ENCODE measurements at places on chromosomes 16 and 17. TPM values are rescaled to one million over a fixed set of nuclear protein-coding genes. Genes with fewer than 3 reads are reported as not detected.
A peak's percentile ranks its signal among the peaks of the same experiment; 100 is the strongest.

The EPN3 gene
- not detected for total RNA-seq

The FBXW10 gene
- not detected for total RNA-seq

- peaks cover 2% of the 10 kb centered on the region for H3K27me3 ChIP-seq
- H3K4me1 ChIP-seq = peaks cover 13% of the 10 kb centered on the region
- no peak overlapping the region for H3K4me3 ChIP-seq
Measured at GRCh38 chr17:21467739-21468490, 91.8 kb downstream of the KCNJ12 start.

DNA sequence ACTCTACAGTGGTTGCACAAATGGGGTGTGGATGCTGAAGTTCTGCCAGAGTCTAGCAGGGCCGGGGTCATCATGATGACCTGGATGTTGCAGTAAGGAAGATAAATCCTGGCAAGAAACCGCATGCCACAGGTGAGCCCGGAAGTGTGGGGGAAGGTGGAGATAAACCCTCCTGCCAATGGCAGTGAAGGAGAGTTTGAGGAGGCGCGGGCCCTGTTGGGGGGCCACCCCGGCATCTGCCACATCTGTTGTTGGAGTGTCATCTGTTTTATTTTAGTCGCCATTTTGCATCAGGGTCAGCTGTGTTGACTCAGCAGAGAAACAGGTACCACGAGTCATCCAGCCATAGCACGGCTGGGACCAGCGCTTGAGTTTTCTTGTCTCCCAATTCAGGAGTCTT, 173.8 kb upstream of the CHMP6 start:
- no peak overlapping the region for H3K27ac ChIP-seq

DNA sequence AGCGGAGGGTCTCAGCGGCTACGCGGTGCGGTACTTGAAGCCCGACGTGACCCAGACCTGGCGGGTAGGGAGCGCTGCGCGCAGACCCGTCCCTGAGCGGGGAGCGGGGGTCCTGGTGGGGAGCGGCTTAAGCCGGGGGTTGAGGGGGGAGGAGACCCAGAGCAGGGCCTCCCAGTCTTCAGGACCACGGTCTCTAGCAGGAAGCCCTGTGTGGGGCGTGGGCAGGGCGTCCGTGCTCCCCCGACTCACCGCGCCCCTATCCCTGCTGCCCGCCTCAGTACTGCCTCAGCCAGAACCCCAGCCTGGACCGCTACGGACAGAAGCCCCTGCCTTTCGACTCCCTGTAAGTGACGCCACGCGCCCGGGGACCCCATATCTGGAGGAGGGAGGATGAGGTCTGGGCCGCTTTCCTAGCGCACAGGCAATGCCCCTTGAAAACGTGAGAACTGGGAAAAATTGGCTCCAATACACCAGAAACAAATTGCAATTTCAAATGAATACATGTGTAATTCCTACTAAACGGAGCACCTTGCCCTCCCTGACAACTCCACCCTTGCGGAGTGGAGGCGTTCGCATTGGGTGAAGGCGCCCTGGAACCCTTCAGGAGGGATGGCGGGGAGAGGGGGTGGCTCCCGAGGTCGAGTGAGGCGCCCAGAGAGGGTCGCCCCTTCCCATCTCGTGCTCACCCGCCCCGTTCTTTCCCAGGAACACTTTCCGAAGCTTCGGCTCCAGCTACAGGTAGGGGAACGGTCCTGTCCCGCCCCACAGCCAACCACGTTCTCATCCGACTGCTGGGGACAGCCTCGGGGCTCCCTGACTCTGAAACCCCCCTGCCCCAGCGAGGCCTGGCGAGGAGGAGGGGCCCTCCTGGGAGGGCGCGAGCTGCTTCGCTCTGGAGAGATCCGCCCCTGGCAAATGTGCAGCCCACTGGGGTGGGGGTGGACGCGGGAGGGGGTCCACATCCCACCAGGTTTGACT, 14.6 kb upstream of the CNGB1 start:
- no peak overlapping the region for H3K27ac ChIP-seq
- no peaks in the 10 kb centered on the region for H3K36me3 ChIP-seq
- H3K27me3 ChIP-seq = no peaks in the 10 kb centered on the region

GRCh38 chr17:46023783-46024388, 24.8 kb downstream of the STH start:
- peaks cover 6% of the 10 kb centered on the region for H3K36me3 ChIP-seq
- no peaks in the 10 kb centered on the region for H3K27me3 ChIP-seq
- H3K4me1 ChIP-seq = peaks cover 63% of the 10 kb centered on the region
- no peak for DNase-seq

GRCh38 chr16:80883159-80883642, 78.8 kb upstream of the CDYL2 start:
- no peak overlapping the region for H3K27ac ChIP-seq
- no peak overlapping the region for H3K4me3 ChIP-seq
- no peaks in the 10 kb centered on the region for H3K36me3 ChIP-seq
- no peaks in the 10 kb centered on the region for H3K4me1 ChIP-seq
- no peaks in the 10 kb centered on the region for H3K27me3 ChIP-seq

- peaks cover 13% of the 10 kb centered on the region for H3K4me1 ChIP-seq
- H3K4me3 ChIP-seq = no peak overlapping the region
- H3K36me3 ChIP-seq = no peaks in the 10 kb centered on the region
- peaks cover 15% of the 10 kb centered on the region for H3K27me3 ChIP-seq
Measured at GRCh38 chr17:73637866-73638265, 6.4 kb downstream of the SDK2 start.

- no peak overlapping the region for H3K4me3 ChIP-seq
- no peaks in the 10 kb centered on the region for H3K4me1 ChIP-seq
- no peak overlapping the region for H3K27ac ChIP-seq
- H3K36me3 ChIP-seq = no peaks in the 10 kb centered on the region
- DNase-seq = no peak
Measured at GRCh38 chr16:65176603-65177002, 54.7 kb upstream of the CDH11 start.

GRCh38 chr16:34050787-34051320, 591.4 kb downstream of the TP53TG3F start:
- no peaks in the 10 kb centered on the region for H3K36me3 ChIP-seq
- no peak for DNase-seq
- no peaks in the 10 kb centered on the region for H3K4me1 ChIP-seq
- H3K27me3 ChIP-seq = no peaks in the 10 kb centered on the region
- no peak overlapping the region for H3K27ac ChIP-seq
- no peak overlapping the region for H3K4me3 ChIP-seq

GRCh38 chr17:83008526-83008925, 70.9 kb upstream of the METRNL start:
- no peak for DNase-seq
- no peak overlapping the region for H3K4me3 ChIP-seq
- H3K4me1 ChIP-seq = no peaks in the 10 kb centered on the region
- H3K36me3 ChIP-seq = no peaks in the 10 kb centered on the region
- no peaks in the 10 kb centered on the region for H3K27me3 ChIP-seq

DNA sequence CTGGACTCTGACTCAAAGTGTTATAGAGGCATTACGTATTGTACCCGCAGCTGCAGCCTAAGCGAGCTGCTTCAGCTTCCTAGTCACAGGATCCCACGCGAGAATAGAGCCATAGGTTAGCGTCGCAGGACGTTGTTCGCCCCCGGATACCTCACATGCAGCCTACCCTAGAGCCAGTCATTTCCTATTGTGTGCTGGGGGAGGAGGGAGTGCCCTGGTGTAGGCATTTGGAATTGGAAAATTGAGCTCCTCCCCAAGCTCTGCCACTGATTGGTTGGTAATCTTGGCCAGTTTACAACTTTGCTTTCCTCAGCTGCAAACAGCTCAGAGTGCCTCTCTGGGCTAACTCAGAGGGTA, 530 bp downstream of the NAA60 start:
- H3K27me3 ChIP-seq = no peaks in the 10 kb centered on the region
- H3K27ac ChIP-seq = peak overlapping the region; percentile 79
- peaks cover 5% of the 10 kb centered on the region for H3K36me3 ChIP-seq
- peak overlapping the region; percentile 77 for H3K4me3 ChIP-seq

DNA sequence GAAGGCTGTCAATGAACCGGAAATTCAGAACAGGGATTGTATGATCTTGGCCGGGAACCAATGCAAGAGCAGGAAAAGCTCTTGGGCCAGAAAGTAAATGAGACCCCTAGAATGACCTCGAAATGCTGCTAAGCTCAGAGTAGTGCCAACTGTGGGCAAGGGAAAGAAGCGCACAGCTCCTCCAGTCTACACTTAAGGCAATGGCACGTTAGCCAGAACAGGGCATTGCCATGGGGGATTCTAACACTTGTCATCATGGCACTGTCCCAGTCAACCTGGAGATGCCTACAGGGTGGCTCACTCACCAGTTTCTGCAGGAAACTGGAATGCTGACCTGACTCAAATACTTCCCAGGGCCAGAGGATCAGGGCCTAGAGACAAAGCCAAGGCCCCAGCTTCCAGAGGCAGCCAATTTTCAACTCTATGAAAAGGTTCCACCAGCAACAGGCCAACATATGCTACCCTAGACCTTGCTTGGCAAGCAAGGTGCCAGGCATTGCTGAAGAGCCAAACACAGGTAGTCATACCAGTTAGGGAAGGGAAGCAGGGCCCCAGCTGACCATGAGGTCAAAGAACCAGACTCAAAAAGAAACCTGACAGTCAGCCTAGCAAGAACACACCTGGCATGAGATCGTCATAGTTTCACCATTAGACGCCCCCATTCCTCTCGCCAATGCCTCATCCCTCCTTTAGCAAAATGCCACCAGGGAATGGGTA, 34.9 kb downstream of the ARHGAP17 start:
- no peak overlapping the region for H3K27ac ChIP-seq
- no peak for DNase-seq
- peaks cover 21% of the 10 kb centered on the region for H3K36me3 ChIP-seq
- H3K4me3 ChIP-seq = no peak overlapping the region
- peaks cover 10% of the 10 kb centered on the region for H3K4me1 ChIP-seq

DNA sequence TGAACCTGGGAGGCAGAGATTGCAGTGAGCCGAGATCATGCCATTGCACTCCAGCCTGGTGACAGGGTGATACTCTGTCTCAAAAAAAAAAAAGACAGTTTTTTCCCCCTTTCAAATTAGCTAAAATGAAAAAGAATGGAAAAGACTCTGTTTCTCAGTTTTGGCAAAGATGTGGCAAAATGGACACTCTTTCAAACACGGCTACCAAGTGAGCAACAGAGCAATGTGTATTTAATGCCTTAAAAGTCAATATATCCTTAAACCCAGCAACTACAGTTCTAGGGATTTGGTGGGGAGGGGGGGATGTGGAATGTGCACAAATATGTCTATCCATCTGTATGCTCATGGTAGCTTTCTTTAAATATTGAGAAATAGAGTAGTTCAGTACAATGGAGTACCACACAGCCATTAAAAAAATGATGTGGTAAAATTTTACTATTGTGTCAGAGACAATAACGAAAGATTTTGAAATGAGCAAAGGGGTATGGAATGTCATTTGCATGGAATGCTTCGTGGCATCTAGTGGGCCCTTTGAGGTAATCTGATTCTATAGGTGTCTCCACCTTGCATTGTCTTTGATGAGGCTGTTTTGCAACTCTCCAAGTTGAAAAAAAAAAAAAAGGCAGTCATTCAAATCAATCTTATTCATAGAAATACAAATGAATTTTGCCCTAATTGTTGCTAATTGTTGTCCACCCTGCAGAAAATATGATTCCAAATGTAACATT, 108.1 kb downstream of the AXIN2 start:
- no peak overlapping the region for H3K4me3 ChIP-seq
- H3K27me3 ChIP-seq = no peaks in the 10 kb centered on the region
- H3K4me1 ChIP-seq = no peaks in the 10 kb centered on the region

The NAGS gene
- 0.92 TPM for total RNA-seq

- no peak for DNase-seq
- peaks cover 35% of the 10 kb centered on the region for H3K4me1 ChIP-seq
- no peaks in the 10 kb centered on the region for H3K27me3 ChIP-seq
- peaks cover 8% of the 10 kb centered on the region for H3K36me3 ChIP-seq
- H3K27ac ChIP-seq = no peak overlapping the region
- no peak overlapping the region for H3K4me3 ChIP-seq
Measured at GRCh38 chr16:88747588-88748301, 37.3 kb downstream of the PIEZO1 start.

GRCh38 chr16:79767421-79768275, 167.1 kb upstream of the MAF start:
- H3K27me3 ChIP-seq = no peaks in the 10 kb centered on the region
- no peaks in the 10 kb centered on the region for H3K36me3 ChIP-seq
- no peak overlapping the region for H3K4me3 ChIP-seq
- H3K4me1 ChIP-seq = peaks cover 4% of the 10 kb centered on the region
- H3K27ac ChIP-seq = no peak overlapping the region

The UBALD2 gene
- total RNA-seq = 189 TPM

GRCh38 chr16:65745201-65745708, 621.2 kb upstream of the CDH5 start:
- no peak overlapping the region for H3K4me3 ChIP-seq
- H3K27me3 ChIP-seq = no peaks in the 10 kb centered on the region
- DNase-seq = no peak
- no peaks in the 10 kb centered on the region for H3K36me3 ChIP-seq

The KRTAP2-2 gene
- total RNA-seq = not detected

The TPSAB1 gene
- total RNA-seq = 13.4 TPM

The GPRC5C gene
- 0.60 TPM for total RNA-seq

The NAT9 gene
- total RNA-seq = 20.0 TPM

DNA sequence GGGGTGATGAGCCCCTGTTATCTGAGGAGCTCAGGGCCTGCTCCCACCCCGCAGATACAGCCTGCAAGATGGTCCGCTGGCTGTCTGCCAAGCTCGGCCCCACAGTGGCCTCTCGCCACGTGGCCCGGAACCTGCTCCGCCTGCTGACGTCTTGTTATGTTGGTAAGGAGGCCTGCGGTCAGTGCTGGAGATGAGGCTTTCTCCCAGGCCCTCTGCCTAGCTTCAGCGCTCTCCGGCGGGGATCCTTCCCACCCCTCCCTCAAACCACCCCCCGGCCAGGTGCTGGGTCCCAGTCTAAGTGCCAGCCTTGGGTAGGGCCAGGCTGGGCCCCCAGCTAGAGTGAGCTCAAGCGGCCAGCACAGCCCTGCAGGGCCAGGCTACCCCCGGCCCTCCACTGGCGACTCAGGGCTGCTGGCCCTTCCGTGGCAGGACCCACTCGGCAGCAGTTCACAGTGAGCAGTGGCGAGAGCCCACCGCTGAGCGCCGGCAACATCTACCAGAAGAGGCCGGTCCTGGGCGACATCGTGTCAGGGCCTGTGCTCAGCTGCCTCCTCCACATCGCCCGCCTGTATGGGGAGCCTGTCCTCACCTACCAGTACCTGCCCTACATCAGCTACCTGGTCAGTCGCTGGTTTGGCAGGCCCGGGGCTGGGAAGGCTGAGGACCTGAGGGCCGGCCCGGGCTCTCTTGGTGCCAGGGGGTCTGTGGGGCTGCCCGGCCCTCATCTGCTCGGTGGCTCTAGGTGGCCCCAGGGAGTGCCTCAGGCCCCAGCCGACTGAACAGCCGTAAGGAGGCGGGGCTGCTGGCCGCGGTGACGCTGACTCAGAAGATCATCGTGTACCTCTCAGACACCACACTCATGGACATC, 6.1 kb downstream of the WDR81 start:
- no peak for DNase-seq
- H3K27ac ChIP-seq = no peak overlapping the region
- H3K36me3 ChIP-seq = peaks cover 41% of the 10 kb centered on the region

GRCh38 chr16:3099395-3099731, 269 bp upstream of the ZSCAN10 start:
- peaks cover 50% of the 10 kb centered on the region for H3K4me1 ChIP-seq
- H3K36me3 ChIP-seq = no peaks in the 10 kb centered on the region
- H3K27ac ChIP-seq = no peak overlapping the region
- H3K27me3 ChIP-seq = no peaks in the 10 kb centered on the region
- DNase-seq = no peak
- H3K4me3 ChIP-seq = no peak overlapping the region

Measured in natural killer cell (primary cell).